ENCODE measurements at places on chromosomes 13 and 19.

DNA sequence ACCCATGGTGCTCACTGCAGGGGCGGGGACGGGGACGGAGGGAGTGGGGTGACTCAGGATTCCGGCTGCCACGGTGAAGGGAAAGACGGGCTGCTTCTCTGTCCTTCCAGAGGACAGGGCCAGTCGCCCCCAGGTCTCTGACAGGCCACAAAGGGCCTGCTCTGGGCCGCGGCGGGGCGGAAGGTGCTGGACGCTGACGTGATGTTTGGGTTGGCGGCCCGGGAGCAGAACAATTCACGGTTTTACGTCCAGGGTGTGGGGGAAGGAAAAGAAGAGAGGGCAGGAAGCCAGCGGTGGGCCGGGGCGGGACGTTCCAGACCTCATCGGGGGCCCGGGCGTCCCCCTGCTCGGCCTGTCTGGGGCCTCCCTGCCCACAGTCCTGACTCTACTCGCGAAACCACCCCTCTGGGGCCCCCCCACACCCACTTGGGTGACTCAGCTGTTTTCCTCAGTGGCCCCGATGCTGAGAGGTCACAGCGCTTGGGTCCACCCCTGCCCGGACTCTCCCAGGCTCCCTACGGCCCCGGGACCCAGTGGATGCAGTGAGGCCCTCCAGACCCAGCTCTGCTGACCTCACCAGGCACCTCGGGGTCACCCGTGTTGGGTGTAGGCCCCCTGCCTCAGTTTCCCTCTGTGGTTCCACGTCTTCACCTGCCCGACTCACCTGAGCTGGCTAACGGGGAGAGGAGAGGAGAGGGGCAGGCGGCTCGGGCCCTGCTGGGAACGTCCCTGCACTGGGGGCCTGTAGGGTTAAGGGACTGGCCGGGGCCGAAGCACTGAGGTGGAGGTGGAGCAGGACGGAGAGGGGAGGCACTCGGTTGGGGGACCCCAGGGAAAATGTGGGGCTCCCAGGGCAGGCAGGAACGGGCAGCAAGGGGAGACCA lies 29.2 kb downstream of the PIP5K1C start:
- DNase-seq: no peak

- no peak for DNase-seq
Measured at GRCh38 chr13:39095500-39095899, 57.2 kb downstream of the NHLRC3 start.

DNA sequence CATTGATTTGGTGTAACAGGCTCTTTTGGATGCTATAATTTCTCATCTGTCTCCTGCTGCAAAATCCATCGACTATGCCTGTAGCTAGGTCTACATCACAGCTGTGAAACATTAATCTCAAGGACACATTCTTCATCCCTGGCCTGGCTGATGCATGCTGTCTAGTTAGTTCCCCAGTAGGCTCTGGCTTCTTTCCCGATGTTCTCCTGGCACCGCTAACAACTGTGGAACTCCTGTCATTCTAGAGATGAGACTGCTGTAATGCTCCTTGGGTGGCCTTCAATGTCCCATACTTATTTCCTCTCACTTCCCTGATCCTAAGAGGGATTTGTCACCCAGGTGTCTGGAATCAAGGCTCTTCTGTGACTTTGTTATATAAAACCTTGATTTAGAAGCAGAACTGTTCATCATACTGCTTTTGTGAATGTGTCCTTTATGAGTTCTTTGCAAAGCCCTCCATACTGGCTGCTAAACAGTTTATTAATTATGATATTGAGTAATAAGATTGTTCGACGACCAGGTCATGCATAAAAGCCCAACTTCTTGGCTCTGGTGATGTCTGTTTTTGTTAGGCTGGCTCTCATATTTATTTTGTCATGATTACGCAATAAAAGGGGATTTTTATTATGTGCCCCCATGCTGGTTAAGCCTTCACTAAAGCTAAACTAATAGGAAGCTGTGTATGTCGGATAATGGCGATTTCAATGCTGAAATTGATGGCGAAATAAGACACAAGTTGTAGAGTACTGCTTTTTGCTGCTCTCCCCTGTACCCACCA lies 227.5 kb downstream of the DCT start:
- no peak for DNase-seq

DNA sequence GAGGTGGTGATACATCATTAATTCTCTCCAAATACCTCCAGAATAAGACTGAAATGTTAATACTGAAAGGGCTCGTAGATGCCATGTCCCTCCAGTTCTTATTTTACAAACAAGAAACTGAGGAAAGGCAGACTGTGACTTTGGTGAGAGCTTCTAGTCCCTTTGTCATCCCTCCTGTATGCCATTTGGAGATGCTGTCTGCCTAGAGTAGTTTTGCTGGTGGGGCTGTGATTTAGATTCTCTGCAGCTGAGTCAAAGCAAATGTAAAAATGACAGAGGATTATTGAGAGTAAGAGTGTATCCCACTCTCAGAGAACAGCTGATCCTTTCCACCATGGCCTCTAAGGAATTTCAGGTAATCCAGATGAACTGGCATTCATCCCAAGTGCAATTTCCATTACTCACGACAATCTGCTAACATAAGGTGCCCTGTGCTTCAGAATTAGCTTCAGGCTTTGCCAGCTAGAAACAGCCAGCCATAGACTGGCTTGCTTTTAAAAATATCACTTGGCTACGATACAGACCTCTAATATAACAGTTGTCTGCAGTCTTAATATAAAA lies 16.8 kb downstream of the PABPC3 start:
- no peak for DNase-seq

All from activated CD4-positive, alpha-beta T cell treated with anti-CD3 and anti-CD28 coated beads for 4 hours (primary cell).